ENCODE measurements at places on chromosomes 2 and 18.

DNA sequence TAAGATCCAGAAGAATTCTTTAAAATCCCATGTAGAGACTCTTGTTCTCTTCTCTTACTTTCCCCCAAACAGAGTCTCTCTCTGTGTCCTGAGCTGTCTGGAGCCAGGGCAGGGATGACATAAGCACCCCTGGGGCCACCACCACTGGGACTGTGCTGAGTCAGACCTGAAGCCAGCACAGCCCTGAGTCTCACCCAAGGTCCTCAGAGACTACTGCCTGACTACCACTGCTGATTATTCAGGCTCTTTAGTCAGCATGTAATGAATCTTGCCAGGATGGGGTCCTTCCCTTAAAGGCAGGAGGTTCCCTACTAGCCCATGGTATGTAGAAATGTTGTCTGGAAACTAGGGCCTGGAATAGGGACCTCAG is 34.9 kb upstream of the DYNC1I2 start:
- no peak for DNase-seq
- no peaks in the 10 kb centered on the region for H3K36me3 ChIP-seq
- H3K4me1 ChIP-seq = peaks cover 17% of the 10 kb centered on the region

- no peaks in the 10 kb centered on the region for H3K36me3 ChIP-seq
- H3K4me1 ChIP-seq = peaks cover 6% of the 10 kb centered on the region
- no peak for DNase-seq
Measured at GRCh38 chr2:144152817-144153271, 367.1 kb downstream of the ZEB2 start.

DNA sequence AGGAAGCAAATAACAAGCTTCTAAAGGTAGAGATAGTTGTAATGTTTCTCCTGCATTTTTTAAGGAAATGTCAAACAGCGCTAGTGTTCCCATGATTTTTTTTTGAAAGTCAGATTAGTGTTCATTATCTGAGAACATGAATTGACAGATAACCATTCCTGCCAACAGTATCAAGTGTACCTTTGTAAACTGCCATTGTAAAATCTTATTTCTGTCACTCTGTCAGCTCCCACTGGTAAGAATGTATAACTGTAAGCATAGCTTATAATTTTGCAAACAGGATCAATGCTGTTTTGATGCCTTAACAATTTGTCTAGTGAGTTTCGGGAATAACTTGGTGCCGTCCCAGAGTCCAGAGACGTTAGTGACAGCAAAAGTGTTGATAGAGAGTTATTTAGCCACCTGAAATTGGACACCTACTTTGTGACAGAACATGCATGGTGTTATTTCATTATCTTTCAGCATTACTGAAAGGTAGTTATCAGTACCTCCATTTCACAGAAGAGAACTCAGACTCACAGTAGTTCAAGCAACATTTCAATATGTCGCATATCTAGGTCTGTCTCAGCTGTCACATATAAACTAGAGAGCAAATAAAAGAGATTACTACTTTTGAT is 221.4 kb downstream of the THSD7B start:
- no peaks in the 10 kb centered on the region for H3K4me1 ChIP-seq
- H3K27ac ChIP-seq = no peak overlapping the region
- H3K36me3 ChIP-seq = no peaks in the 10 kb centered on the region
- no peak overlapping the region for H3K4me3 ChIP-seq

- no peaks in the 10 kb centered on the region for H3K36me3 ChIP-seq
- no peak for DNase-seq
- no peak overlapping the region for H3K4me3 ChIP-seq
- peaks cover 15% of the 10 kb centered on the region for H3K27me3 ChIP-seq
- no peak overlapping the region for H3K27ac ChIP-seq
Measured at GRCh38 chr2:118250463-118250862, 162.2 kb downstream of the INSIG2 start.

DNA sequence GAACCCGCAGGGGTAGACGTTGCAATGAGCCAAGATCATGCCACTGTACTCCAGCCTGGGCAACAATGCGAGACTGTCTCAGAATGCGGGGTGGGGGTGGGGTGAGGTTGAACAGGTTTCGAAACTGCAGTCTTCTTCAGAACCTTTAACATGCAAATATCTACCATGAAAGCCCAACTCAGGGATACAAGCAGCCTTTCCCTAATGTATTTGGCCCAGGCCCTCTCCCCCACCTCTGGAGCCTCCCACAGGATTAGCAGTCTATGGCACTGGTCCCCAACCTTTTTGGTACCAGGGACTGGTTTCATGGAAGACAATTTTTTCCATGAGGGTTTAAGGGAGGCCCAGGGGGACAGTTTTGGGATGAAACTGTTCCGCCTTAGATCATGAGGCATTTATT is 53.5 kb downstream of the CCBE1 start:
- no peak for DNase-seq
- H3K4me3 ChIP-seq = no peak overlapping the region
- peaks cover 4% of the 10 kb centered on the region for H3K27me3 ChIP-seq

DNA sequence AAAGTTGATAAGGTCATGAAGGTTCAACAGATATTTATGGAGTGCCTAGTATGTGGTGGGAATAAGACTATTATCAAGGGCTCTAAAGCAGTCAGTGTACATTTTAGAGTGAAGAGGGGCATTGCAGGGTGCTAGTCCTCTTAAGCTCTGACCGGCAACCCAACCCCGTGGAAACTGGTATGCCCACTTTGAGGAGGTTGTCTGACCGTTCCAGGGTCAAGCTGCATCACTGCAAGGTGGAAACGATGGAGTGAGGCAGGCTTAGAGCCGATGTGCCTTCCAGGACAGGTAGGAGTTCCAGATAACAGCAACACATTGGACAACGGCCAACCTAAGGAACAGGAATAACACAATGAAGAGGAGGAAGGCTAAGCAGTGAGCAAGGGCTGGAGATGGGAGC is 1.4 kb upstream of the UCN start:
- H3K27me3 ChIP-seq = peaks cover 16% of the 10 kb centered on the region
- H3K36me3 ChIP-seq = peaks cover 30% of the 10 kb centered on the region
- H3K27ac ChIP-seq = no peak overlapping the region
- no peak for DNase-seq

- H3K27ac ChIP-seq = no peak overlapping the region
- H3K4me3 ChIP-seq = no peak overlapping the region
- no peaks in the 10 kb centered on the region for H3K4me1 ChIP-seq
- DNase-seq = no peak
Measured at GRCh38 chr2:197677483-197677882, 2.1 kb upstream of the RFTN2 start.

DNA sequence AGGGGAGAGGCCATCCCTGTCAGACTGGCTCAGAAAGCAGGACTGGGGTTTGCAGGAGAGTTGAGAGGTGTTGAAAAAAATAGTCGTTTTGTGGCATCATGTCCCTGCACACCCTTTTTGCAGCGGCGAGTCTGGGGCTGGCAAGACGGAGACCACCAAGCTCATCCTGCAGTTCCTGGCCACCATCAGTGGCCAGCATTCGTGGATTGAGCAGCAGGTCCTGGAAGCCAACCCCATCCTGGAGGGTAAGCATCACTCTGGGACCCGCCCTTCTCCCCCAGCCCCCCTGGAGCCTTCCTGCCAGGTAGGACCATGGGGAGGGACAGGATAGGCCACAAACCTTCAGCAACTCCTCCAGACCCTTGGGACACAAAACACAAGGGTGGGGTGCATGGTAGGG is 34.2 kb downstream of the MYO7B start:
- no peak overlapping the region for H3K27ac ChIP-seq
- DNase-seq = no peak
- no peaks in the 10 kb centered on the region for H3K27me3 ChIP-seq
- H3K4me1 ChIP-seq = peaks cover 15% of the 10 kb centered on the region

- H3K4me1 ChIP-seq = no peaks in the 10 kb centered on the region
- H3K27ac ChIP-seq = no peak overlapping the region
- H3K36me3 ChIP-seq = no peaks in the 10 kb centered on the region
- H3K4me3 ChIP-seq = no peak overlapping the region
- DNase-seq = no peak
Measured at GRCh38 chr18:34848695-34849094, 138.6 kb downstream of the DTNA start.

- peaks cover 2% of the 10 kb centered on the region for H3K27me3 ChIP-seq
- peaks cover 5% of the 10 kb centered on the region for H3K4me1 ChIP-seq
- H3K27ac ChIP-seq = no peak overlapping the region
- no peak overlapping the region for H3K4me3 ChIP-seq
- H3K36me3 ChIP-seq = no peaks in the 10 kb centered on the region
Measured at GRCh38 chr2:235053651-235054050, 101.8 kb downstream of the SH3BP4 start.

DNA sequence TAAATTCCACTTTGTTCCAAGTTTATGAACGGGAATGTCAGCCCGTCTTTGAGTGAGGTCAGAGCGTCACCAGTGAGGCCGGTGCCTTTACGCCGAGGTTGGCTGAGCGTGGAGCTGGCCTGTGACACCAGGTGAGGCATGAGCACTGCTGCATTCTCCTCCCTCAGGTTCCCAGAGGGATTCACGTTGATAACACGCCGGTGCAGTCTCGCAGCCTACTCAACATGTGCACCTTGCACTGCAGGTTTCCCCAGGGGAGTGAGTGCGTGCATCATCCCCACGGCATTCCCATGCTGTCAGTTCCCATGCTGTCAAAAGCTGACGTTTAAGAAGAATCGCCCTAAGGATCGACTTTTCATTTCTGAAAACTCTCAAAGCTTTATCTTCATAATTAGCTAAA is 213.3 kb downstream of the LDLRAD4 start:
- no peaks in the 10 kb centered on the region for H3K36me3 ChIP-seq
- no peak overlapping the region for H3K4me3 ChIP-seq
- peaks cover 3% of the 10 kb centered on the region for H3K27me3 ChIP-seq
- H3K27ac ChIP-seq = no peak overlapping the region
- no peaks in the 10 kb centered on the region for H3K4me1 ChIP-seq

GRCh38 chr2:26898480-26899078 is 50.6 kb downstream of the DPYSL5 start:
- no peak overlapping the region for H3K27ac ChIP-seq
- H3K4me1 ChIP-seq = no peaks in the 10 kb centered on the region
- no peak for DNase-seq
- peaks cover 13% of the 10 kb centered on the region for H3K27me3 ChIP-seq
- H3K36me3 ChIP-seq = no peaks in the 10 kb centered on the region

- H3K27me3 ChIP-seq = peaks cover 20% of the 10 kb centered on the region
- H3K4me3 ChIP-seq = no peak overlapping the region
- H3K36me3 ChIP-seq = no peaks in the 10 kb centered on the region
- H3K4me1 ChIP-seq = no peaks in the 10 kb centered on the region
- DNase-seq = no peak
- H3K27ac ChIP-seq = no peak overlapping the region
Measured at GRCh38 chr2:11018651-11019185, 107.0 kb downstream of the KCNF1 start.

DNA sequence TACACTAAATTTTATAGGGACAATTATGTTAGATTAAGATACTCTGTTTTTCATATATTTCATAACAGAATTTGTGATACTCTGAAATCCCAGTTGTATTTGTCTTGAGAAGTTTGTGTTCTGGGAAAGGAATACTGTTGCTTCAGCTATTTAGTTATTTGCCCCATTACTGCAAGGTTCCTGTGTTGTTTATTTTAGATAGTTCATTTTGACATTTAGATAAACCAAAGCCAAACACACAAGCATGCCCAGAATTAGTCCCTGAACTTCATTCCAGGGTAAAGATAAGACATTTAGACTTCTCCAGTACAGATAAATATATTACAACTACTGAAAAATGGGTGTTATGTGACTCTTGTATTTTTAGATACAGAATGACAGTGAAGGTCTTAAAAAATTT is 74.7 kb downstream of the BMPR2 start:
- peaks cover 3% of the 10 kb centered on the region for H3K4me1 ChIP-seq
- H3K27me3 ChIP-seq = no peaks in the 10 kb centered on the region
- DNase-seq = no peak
- peaks cover 5% of the 10 kb centered on the region for H3K36me3 ChIP-seq

- H3K4me1 ChIP-seq = peaks cover 2% of the 10 kb centered on the region
- H3K36me3 ChIP-seq = no peaks in the 10 kb centered on the region
- H3K4me3 ChIP-seq = no peak overlapping the region
- H3K27me3 ChIP-seq = peaks cover 27% of the 10 kb centered on the region
- no peak overlapping the region for H3K27ac ChIP-seq
Measured at GRCh38 chr2:217905395-217905794, 97.4 kb downstream of the TNS1 start.

DNA sequence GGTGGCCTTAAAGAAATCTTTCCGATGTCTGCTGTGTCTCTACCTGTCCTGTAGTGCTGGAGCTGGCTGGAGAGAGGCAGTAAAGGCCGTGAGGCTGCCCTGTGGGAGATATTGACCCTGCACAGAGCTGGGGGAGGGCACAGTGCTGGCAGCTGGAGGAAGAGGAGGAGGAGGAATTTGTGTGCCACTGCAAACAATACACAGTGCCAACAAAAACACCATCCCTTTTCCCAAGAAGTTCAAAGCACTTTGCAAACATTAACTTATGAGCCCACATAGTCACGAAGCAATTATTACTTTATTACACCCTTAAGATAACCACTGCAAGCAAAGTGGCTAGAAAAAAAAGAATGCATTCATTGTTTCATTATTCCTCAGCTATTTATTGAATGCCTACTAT is 45.0 kb upstream of the CYTIP start:
- DNase-seq = no peak
- H3K4me3 ChIP-seq = no peak overlapping the region
- H3K4me1 ChIP-seq = peaks cover 20% of the 10 kb centered on the region
- H3K36me3 ChIP-seq = no peaks in the 10 kb centered on the region

DNA sequence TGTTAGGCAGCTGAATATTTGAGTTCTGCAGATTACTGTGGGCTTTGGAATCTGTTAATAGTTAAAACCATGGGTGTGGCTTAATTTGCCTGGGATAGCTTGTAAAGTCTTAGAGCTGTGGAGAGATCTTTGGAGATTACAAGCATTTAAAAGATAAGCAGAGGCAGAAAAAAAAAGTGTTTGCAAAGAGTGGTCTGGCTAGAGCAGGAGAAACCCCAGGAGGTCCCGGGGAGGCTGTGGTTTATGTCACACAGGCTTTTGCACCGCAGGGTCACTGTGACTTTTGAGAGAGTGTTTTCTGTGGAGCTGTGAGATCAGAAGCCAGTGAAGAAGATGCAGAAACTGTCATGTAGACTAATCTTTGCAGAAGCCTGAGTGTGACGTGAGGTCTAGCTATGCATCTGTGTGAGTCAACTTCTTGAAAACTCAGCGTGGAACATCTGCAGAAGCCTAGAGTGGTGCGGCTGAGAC is 49.0 kb downstream of the SETBP1 start:
- no peak for DNase-seq
- H3K36me3 ChIP-seq = peaks cover 11% of the 10 kb centered on the region
- no peaks in the 10 kb centered on the region for H3K27me3 ChIP-seq

GRCh38 chr18:52220062-52220591 is 119.9 kb upstream of the DCC start:
- H3K4me3 ChIP-seq = no peak overlapping the region
- DNase-seq = no peak
- H3K27ac ChIP-seq = no peak overlapping the region
- H3K27me3 ChIP-seq = no peaks in the 10 kb centered on the region

Data from activated B cell treated with CpG ODN at 0.5 μM for 24 hours (primary cell).